ENCODE measurements at places on chromosomes 11 and 22. TPM values are rescaled to one million over a fixed set of nuclear protein-coding genes. Genes with fewer than 3 reads are reported as not detected.

- no peak for DNase-seq
These were observed 1.5 kb downstream of the LSP1 start for GRCh38 chr11:1854132-1854948.

The IFTAP gene
- 30.9 TPM for total RNA-seq

GRCh38 chr11:26993965-26994457, at the start of gene FIBIN:
Gene FIBIN, plus strand, starts transcription at chr11:26994112. Its CDS starts 415 bp downstream, at chr11:26994527.
- no peak for DNase-seq

DNA sequence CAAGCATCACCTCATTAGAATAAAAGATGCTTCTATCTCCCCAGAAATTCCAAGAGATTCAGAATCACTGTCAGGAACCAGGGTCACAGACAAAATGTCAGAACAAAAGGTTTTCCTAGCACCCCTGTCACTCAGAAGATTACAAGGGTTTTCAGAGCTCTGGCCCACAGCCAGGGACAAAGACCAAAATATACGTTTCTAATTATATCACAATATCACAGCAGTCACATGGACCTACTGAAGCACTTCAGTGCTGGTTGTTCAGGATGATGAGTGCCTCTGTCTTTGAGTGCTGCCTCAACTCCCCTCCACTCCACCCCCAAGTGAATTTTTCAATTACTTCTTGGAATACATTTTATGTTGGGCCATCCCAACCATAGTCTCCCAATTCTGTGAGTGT, 21.9 kb upstream of the RTL6 start:
- no peak for DNase-seq

DNA sequence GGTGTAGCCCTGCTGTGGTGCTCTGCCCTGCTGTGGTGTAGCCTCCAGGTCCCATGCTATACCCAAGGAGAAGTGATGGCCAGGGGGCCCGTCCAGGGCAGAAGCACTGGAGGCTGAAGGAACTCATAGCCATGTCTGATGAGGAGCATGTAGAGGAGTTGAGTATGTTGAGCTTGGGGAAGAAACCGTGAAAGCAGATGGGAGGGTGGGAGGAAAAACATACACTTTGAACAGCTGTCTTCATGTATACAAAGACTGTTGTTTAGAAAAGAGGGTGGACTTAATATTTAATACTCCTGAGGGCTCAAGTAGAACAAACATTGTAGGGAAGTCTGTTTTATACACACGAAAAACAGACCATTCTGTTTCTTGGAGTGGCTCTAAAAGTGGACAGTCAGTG, 26.6 kb upstream of the TTC12 start:
- no peak for DNase-seq

DNA sequence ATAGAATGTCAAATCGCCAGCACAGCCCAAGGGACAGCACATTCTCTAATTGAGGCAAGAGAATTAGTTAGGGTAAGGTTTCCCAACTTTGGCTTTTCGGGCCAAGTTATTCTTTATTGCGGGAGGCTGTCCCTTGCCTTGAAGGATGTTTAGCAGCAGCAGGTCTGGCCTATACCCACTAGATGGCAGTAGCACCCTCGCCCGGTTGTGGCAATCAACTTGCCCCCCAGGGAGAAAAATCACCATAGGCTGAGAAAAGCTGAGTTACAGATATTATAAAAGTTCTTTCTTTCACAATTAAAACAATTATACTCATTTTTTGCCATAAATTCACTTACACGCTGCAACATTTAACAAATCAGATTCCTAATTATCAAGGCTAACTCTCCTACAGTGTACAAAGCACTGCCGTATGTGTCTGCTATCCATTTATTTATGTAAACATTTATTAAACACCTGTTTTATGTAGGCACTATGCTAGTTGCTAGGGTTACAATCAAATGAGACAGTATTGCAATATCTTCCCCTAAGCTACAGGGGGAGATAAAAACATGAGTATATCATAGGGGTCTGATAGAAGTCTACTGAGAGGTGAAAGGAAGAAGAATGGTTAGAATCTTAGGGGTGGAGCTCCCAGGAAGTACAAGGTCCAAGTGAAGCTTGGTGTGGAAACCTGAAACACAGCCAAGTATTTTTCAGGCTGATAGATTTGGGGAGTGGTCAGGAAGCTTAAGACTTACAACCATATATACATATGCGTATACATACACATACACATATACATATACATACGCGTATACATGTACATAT, 452.3 kb downstream of the RAB38 start:
- peak; percentile 51 for DNase-seq

DNA sequence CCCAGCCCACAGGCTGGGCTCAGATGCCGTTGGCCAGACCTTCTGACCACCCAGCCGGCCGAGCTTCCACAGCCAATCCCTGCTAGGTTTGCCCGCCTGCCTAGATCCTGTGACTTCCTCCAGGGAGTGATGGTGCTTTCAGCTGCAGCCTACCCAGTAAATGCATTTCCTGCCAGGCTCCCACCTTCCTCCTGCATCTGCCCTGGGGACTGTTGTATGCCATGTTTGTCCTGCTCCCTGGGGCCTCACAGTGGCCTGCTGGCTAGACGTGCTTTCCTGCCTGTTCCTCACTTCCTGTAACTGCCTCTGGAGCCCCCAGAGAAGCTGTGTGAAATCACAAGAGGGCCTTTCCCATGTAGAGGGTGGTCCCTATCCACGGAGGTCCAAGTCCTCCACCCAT, 86.2 kb downstream of the GALNT18 start:
- peak; percentile 38 for DNase-seq

DNA sequence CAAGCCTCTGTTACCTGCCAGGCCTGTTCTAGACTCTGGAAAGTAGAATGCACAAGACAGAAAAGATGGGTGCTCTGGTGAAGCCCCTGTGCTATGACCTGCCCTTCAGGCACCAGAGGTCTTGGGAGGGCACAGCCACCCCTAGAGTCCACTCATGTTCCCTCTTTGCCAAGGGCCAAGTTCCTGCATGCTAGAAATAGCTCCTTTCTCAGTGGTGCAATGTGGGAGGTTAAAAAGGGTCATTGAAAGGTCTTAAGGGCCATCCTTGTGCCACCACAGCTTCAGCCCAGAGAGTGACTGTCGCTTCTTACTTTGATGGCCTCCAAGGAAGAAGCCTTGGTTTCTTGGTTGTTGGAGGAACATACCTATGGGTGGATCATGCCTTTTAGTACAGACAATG, 84.6 kb upstream of the PARVA start:
- DNase-seq: no peak
